ENCODE measurements at places on chromosomes 1 and 21.
A peak's percentile ranks its signal among the peaks of the same experiment; 100 is the strongest.

GRCh38 chr1:43293896-43294760 is 6.7 kb upstream of the TIE1 start:
- no peak for DNase-seq

GRCh38 chr1:183063349-183063748 is 40.1 kb downstream of the LAMC1 start:
- DNase-seq: no peak

- peak; percentile 72 for DNase-seq
These were observed 5.2 kb downstream of the SOX13 start for GRCh38 chr1:204077979-204078696.

DNA sequence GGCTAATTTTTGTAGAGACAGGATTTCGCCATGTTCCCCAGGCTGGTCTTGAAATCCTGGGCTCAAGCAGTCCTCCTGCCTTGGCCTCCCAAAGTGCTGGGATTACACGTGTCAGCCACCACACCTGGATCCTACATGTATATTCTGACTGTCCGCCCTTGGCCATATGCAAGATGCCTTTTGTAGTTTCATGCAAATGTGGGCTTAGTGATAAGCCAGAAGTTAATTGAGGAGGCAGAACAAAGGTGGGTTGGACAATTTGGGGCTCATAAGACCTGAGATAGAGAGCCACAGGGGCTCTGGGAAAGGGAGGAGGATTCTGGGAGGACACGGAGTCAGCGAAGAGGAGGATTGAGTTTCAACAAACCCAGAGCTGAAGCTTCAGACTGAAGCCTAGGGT is 24.9 kb downstream of the ALPL start:
- no peak for DNase-seq

GRCh38 chr1:27117733-27118439 is 37.0 kb downstream of the SLC9A1 start:
- no peak for DNase-seq

GRCh38 chr1:173866413-173867115 is 1.2 kb downstream of the GAS5 start:
- no peak for DNase-seq

- no peak for DNase-seq
These were observed 8.9 kb downstream of the IFFO2 start for GRCh38 chr1:18947570-18947969.

DNA sequence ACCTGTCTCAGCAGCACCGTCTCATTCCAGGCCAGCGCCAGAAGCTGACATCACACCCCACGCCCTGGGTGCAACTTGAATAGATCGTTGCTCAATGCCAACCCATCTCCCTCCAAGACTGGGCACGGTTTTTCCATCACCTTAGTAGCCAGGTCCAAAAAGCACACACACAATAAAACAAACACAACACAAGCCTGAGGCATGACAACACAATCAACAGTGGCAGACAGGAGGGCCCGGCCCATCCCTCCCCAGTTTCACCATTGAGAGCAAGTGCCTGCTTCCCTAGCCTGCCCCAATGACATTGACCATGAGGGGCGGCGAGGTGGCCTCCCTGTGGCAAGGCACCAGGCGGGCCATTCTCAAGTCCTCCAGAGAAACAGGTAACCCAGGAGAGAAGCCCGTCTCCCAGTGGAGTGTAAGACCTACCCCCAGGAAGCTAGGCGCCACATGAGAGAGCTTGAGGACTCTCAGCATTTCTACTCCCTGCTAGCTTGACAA is 2.7 kb downstream of the IFFO2 start:
- peak; percentile 6 for DNase-seq

DNA sequence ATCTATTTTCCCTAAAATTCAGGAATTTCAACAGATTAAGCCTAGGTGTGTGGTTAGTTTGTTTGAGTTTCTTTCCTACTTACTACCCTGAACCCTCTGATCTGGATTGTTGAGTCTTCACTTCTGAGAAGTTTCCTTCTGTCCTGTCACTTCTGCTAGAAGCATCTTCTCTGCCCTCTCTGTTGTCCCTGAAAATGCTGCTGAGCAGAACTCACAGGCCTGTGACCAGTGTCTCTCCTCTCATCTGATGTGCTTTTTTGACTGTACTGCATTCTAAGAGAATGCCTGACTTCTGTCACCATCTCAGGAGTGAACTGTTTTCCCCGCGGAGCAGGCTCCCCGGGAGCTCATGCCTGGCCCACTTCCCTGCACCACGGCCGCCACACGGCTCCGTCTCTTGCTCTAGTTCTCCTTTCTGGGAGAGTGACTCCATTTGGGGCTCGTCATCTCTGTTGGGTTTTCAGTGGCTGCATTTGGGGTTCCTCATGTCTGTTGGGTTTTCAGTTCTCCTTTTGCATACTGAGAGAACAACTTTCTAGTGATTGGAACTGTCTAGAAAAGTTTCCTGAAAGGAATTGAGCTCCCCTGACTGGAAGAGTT is 77.9 kb downstream of the POFUT2 start:
- DNase-seq: no peak

DNA sequence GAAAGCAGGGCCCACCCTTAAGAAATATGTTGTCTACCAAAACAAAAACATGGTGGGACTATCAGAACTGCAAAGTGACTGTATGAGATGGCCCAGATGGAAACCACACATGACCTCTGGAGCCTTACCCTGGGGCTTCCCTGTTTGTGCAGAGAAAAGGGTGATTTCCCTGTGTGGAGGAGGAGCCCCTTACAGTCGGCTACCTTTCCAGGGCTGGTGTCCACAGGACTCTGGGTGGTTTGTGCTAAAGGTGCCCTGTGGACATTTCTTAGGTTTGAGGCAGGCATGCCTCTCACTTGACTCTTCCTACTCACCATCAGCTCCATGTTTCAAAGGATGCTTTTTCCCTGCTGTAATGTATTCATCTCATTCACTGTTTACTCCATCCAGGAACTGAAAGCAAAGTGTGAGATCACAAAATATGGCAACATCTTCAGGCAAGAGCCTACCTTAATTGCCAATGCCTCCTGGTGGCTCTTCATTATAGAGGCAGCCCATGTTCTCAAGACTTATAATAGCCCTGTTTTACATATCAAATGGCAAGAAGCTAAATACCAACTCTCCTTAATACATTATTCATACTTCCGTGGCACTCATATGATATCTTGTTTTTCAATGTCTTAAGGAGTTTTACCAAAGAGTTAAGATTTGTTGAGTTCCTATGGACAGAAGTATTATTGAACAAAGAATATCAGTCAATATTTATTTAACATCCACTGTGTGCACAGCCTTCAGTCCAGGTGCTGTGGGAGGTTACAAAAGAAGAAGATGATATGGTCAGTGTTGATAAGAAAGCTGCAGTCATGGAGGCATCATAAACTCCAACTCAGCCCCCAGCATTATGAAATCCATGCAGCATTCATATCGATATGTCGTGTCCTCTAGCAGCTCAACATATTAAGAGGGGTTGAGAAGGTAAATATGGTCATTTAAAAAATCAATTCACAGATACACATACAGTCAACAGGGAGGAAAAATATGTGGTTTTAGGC is 15.5 kb upstream of the TFF3 start:
- no peak for DNase-seq

DNA sequence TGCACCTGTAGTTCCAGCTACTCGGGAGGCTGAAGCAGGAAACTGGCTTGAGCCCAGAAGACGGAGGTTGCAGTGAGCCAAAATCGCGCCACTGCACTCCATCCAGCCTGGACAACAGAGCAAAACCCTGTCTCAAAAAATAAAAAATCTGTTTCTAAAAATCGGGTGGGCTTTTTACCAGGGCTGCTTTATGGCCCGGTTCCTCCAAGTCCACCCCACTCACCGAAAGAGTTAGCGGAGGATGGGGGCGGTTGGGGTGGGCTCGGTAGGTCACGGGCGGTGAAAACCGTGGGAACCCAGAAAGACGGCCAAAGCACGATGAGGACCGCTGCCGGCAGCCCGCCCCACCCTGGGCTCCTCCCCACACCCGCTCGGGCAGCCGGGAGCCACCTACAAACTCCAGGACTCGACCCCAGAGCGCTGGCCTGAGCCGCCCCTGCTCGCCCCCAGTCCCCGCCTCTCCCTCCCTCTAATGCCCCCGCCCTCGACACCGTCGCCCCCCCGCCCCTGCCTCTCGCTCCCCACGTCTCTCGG is 846 bp upstream of the PER3 start:
- peak; percentile 72 for DNase-seq

DNA sequence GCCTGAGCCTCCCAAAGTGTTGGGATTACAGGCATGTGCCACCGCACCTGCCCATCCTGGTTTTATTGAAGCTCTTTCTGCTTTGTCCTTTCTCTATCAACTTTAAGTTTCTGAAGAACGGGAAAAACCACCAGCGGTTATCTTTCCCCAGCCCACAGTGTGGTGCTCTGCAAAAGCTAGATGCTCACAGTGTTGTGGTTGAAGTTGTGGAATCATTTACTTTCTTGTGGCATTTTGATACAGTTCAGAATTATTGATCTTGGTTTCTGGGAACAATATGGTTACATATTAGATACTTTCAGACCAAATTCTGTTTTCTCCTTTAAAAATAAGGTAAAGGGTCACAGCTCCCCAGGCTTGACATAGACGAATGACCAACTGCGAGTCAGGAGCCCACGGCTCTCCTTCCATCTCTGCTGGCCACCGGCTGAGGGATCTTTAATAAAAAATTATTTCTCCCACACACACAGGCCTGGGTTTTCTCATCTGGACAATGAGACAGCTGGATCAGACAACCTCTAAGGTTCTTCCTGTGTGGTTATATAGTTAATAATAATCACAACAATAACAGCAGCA is 385.3 kb downstream of the SETD4 start:
- DNase-seq: no peak

- no peak for DNase-seq
These were observed 25.0 kb downstream of the GJA5 start for GRCh38 chr1:147735423-147735822.

DNA sequence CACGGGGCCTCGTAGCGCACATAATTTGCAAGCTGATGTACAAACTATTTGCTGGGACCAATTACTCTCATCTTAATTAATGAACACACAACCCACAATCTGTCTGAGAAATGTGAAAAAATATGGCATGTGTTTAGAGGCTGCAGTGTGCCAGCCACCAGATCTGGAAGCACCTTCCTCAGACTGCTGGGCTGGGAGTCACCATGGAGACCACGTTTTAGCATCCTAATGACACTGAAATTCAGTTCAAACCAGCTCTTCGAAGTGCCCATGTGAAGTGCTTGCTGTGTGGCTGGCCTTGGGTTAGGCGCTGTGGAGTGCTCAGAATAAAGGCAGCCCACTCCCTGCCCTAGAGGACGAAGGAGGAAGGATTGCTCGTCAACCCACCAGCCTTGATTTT is 482.4 kb downstream of the OMA1 start:
- no peak for DNase-seq

DNA sequence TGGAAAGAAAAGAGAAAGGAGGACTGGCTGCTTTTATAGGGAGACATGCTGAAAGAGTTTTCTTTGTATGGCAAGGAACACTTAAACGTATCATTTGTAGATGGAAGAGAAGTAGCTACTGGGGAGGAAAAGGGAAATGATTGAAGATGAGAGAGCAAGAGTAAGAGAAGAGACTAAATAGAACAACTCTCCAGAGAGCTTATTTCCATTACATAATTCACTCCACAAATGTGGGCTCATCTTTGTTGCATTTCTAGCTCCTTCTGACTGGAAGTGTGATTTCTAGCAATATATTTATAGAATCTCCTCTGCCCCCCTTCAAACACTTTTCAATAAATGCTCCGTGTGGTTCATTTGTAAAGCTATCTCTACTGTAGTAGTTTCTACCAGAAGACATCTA is 71.0 kb downstream of the ST6GALNAC5 start:
- no peak for DNase-seq

DNA sequence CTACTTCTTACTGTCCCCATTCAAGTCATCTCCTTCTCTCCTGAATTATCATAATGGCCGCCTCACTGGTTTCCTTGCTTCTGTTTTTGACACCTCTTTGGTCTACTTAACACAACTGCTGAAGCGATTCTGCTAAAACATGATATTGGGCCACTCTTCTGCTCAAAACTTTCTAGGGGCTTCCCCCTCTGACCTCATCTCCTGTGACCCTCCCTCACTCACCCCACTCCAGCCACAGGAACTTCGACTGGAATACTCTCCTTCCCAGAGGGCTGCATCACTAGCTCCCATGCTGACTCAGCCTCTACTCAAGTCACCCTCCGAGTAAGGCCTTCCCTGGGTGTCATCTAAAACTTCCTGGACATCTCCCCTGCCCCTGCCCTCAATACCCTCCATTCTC is 35.7 kb downstream of the NRIP1 start:
- no peak for DNase-seq

DNA sequence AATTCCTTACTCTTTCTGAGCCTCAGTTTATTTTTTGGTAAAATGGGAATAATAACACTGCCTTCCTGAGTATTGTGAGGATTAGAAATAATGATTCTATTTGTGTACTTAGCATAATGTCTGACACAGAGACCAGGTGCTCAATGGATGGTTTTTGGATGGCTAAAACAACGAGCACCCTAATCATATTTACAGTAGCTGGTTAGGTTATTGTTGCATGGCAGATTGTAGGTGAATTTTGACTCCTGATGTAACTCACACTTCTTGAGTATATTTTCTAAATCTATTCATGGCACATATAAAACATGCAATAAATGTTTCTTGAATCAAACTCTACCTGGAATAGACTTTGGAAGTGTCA is 11.9 kb upstream of the DUSP10 start:
- DNase-seq: no peak

- no peak for DNase-seq
These were observed 121.0 kb upstream of the IRF2BP2 start for GRCh38 chr1:234730770-234731568.

GRCh38 chr1:183315991-183316758 is 102.0 kb downstream of the NMNAT2 start:
- no peak for DNase-seq

DNA sequence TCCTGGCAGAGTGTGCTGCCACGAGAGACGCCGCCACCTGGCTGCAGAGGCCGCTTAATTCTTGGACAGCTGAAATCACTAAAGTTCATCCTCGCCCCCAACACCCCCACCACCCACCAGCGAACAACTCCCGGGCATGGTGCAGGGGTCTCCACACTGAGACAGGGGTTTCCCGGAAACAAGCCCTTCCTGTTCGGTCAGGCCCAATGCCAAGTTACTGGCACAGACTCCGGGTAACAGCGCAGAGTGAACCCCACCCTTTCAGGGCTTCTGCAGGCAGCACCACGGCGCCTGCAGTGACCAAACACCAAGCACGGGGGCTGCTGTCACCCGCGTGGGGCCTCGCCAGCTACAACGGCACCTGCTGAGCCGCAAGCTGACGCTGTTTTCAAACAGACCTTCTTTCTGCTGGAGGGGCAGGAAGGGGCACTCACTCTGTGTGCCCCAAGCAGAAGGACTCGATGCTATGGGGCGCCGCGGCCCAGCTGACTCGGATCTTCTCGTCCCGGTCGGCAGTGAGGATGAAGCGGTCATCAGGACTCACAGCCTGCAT is 17.4 kb downstream of the WDR4 start:
- DNase-seq: no peak

- no peak for DNase-seq
These were observed 134.5 kb upstream of the MAGI3 start for GRCh38 chr1:113255720-113256347.

DNA sequence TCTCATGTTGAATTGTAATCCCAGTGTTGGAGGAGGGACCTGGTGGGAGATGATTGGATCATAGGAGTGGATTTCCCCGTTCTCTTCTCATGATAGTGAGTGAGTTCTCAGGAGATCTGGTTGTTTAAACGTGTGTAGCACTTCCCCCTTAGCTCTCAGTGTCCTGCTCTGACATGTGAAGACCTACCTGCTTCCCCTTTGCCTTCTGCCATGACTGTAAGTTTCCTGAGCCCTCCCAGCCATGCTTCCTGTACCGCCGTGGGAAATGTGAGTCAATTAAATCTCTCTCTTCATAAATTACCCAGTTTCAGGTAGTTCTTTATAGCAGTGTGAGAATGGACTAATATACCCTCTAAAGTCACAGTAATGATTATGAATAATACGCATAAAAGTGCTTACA is 248.4 kb upstream of the LRRC7 start:
- no peak for DNase-seq

Measured in HuH-7.5 (cell line).